ENCODE measurements at places on chromosomes 6 and 20.

- DNase-seq = no peak
These were observed 62.4 kb upstream of the RBM24 start for GRCh38 chr6:17218749-17219093.

- DNase-seq = no peak
These were observed 48.6 kb upstream of the ATXN1 start for GRCh38 chr6:16809753-16810358.

- peak; percentile 10 for DNase-seq
These were observed 595 bp upstream of the SRF start for GRCh38 chr6:43170417-43170930.

DNA sequence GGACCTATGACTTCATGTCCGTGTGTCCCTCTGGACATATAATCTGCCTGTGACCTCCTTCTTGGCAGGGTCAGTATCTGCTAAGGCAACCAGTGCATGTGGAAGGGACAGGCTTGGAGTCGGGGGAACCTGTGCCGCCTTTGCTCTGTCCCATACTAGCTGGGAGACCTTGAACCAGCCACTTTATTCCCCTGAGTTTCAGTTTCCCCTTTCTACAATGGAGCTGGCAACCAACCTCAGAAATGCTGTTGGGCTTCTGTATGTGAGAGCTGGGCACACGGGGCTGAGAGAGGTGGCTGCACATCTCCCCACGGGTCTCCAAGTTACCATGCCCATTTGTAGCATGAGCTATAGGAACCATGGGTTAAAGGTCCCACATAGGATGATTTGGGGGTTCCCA, 53.8 kb downstream of the CD40 start:
- no peak for DNase-seq

GRCh38 chr20:2932498-2932897, 59.2 kb downstream of the PTPRA start:
- no peak for DNase-seq

DNA sequence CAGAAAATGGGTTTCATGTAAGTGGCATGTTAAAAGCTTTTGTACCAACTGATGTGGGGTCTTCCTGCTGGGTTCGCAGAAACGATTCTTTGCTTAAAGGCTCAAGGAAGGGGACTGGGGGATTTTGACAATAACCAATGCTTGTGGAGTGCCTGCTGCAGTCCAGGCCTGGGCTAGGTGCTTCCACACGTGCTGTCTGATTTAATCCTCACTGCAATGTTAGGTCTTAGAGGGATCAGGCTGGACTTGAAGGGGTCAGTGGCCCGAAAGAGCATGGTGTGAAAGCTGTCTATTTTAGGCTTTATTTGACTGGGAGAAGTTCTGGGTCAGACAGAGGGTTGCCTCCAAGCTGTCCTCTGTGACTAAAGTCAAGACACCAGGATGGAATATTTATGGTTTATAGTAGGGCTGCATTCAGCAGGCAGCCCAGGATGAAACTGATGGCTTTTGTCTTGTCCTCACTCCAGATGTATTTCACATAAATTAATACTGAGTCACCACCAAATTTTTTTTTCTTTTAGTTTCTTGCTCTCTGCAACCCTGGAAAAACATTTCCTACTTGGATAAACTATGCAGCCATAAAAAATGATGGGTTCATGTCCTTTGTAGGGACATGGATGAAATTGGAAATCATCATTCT, 219.1 kb downstream of the ZMYND8 start:
- no peak for DNase-seq

- no peak for DNase-seq
These were observed 48.9 kb upstream of the EPHA7 start for GRCh38 chr6:93468291-93468690.

- no peak for DNase-seq
These were observed 258.0 kb downstream of the KHDC1L start for GRCh38 chr6:72967329-72967728.

- no peak for DNase-seq
These were observed 278 bp downstream of the UST start for GRCh38 chr6:148747145-148747470.

DNA sequence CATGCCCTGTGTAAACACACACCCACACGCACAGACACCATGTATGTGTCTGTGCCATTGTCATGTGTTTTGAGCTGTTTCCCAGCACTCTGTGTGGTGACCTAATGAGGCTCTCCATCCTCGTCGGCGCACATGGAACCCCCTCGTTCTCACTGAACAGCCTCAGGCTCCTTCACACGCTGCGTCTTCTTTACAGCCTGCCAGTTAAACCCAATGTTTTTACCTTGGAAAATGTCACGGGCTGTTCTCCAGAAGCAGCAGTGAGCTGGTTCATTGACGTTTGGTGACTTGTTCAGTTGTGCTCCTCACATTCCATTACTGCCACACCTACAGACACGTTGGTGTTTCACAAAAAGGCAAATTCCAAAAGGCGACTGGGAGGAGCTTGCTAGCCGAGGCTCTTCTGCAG, 201.0 kb upstream of the FOXQ1 start:
- no peak for DNase-seq

DNA sequence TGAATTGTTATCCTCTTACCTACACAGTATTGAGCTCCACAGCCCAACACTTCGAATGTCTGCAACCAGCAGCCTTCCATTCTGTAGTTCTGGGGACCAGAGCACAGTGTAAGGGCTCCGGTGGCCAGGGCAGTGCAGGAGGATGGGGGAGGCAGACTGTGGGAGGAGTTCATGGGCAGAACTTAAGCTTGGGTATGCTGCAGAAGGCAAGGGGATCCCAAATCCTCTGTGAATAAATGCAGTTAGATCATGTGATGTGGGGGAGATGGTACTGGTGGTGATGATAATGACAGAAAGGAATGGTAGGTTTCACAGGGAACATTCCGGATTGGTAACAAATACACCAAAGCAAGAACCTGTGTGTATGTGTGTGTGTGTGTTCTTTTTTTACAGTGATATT, 26.5 kb upstream of the CNKSR3 start:
- DNase-seq = no peak

DNA sequence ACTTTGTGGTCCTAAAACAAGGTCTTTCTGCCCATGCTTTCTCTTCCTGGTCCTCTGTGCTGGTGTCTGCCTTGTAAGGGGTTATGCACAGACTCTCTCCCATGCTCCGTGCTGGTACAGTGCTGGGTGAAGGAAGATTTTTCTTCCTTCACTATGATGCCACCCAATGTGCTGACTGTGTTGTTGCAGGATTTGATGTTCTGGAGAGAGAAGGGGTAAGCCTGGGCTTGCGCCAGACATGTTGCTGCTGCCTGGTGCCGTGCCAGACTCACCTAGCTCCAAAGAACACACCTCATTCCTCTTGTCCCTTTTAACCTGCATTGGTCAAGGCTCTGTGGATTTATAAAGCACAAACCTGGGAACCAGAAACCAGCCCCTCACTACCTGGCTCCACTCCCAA, 28.4 kb upstream of the ARMH2 start:
- no peak for DNase-seq

DNA sequence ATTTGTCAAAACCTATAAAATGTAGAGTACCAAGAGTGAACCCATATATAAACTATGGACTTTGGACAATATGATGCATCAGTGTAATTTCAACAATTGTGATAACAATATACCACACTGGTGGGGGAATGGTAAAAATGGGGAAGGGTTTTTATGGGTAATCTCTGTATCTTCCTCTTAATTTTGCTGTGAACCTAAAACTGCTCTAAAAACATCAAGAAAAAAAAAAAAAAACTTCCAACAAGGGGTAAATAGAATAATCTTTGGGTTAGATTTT, 592.0 kb upstream of the ADGRB3 start:
- DNase-seq = no peak

- no peak for DNase-seq
These were observed 15.9 kb upstream of the LOC128125822 start for GRCh38 chr6:63556369-63556768.

DNA sequence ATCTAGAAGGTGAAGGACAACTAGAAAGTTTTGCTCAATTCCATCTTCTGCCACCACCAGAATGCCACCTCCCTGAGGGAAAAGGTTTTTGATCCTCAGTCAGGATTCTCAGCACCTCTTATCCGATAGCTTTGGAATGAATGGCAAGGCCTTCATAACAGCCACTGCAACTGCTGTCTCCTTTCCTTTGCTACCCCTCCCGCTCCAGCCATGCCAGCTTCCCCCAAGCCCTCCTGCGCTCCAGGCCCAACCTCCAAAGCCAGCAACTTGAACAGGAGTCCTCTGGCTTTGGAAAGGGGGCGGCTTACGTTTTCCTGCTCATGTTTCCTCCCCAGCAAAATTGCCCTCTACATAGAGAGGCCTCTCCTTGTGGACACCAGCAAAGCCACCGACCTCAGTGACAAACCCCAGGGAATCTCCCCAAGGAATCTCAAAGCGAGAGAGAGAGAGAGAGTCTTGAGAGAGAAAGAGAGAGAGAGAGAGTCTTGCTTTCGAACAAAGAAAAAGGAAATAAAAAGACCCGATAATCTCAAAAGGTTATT, 420 bp upstream of the BTN2A1 start:
- peak; percentile 23 for DNase-seq

DNA sequence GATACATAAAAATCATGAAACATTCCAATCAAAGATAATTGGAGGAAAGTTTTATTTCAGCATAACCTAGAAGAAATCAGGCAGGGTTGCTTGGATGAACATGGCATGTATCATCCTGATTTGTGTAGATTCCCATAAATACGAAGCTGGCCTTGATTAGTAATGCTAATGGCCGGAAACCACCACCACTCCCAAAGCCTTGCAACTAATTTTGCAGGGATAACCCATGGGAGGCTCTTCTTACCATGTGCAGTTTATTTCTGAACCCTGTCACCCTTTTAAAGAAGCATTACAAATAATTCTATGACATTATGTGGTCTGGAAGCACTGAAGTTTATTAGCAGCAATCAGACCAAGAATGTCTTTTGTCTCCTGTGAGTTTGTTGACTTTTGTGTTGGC, 80.8 kb downstream of the AIG1 start:
- no peak for DNase-seq

- DNase-seq = no peak
These were observed 9.0 kb downstream of the MYLK4 start for GRCh38 chr6:2741756-2742155.

DNA sequence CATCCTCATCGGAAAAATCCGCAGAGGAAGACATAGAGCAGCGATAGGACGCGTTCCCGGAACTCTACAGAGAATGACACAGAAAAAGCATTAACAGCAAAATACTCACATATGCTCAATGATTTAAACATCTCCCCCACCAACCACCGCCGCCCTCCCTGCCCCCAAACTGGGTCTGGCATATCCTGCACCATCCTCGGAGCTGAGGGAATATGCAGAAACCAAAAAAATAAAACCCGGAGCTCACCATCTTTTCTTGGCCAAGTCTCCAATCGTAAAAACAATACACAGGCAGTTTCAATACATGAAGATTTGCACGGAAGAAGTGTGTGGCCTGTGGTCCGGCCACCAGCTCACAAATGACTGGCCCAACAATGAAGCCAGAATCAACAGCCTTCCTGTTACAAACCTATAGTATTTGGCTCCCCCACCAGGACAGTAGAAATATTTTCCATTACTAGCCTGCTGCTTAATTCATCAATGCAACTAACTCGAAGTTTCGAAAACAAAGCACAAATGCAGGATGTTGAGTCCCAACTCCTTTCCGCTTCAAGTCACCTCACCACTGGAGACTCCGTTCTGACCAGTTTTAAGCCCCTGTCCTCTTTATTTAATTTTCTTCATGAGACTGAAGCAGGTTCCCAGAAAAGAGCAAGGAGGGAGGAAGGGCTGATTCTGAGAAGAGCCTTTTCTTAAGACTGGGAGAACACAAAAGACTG, 103.2 kb upstream of the BEND6 start:
- DNase-seq = no peak

DNA sequence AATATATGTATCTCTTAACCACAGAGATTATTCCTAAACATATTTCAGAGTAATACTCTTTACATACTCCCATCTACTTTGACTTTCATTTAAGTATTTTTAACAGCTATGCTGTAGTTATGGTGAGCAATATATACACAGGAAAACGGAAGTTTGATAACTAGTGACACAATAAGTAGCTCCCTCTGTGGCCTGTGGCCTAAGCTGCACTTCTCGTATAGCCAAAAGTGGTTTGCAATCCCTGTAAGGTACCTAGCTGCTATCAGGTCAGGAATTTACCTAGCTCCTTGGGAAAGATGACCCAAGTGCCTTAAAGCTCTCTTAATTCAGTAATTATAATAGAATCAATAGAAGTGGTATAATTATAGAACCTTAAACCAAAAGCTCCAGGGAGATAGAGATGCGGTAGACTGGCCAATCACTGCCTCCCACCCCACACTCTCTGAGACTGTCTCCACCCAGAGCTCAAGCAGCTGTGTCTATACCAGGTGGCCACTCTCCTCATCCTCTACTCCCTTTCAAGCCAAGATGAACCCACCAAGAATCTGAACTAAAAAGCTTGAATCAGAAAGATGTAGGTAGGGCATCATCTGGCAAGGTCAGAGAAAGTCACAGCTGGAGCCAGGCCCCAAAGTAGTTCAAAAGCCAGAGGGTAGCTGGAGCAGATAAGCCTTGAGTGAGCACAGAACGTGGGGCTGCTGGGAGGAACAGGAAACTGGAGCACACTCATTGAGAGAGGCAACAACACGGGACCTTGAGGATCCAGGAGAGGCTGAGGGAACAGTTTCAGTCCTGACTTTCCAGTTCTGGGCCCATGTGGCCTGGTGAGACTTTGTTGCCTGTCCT, 84.9 kb upstream of the ASF1A start:
- no peak for DNase-seq

DNA sequence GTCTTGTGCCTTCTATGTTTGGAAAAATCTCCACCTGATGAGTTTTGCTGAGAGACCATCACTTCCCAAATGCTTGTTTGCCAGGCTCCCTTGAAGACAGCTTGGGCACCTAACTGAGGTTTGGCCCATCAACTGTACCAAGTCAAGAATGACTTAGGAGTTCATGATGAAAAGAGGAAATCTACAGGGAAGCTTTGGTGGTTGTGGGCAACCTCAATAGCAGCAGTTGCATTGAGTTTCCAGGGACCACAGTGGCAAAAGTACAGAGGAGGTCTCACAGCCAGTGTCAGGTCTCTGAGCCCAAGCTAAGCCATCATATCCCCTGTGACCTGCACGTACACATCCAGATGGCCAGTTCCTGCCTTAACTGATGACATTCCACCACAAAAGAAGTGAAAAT, 49.7 kb upstream of the PHACTR1 start:
- no peak for DNase-seq

- no peak for DNase-seq
These were observed 31.9 kb downstream of the HUS1B start for GRCh38 chr6:624979-625378.

DNA sequence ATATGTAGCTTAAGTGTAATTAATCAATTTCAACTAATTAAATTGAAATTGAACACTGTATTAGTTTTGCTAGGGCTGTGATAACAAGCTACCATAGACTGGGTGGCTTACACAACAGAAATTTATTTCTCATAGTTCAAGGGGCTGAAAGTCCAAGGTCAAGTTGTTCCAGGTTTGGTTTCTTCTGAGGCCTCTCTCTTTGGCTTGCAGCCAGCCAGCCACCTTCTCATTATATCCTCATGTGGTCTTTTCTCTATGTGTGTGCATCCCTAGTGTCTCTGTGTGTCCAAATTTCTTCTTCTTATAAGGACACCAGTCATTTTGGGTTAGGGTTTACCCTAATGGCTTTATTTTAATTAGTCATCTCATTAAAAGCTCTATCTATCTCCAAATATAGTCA, 611.7 kb downstream of the UTRN start:
- DNase-seq = no peak

Data from naive thymus-derived CD8-positive, alpha-beta T cell (primary cell).